Airway epithelial cell (primary cell): ENCODE measurements at places on chromosomes 7 and 10. TPM values are rescaled to one million over a fixed set of nuclear protein-coding genes. Genes with fewer than 3 reads are reported as not detected.

The GJD4 gene
- not detected in 2 replicates for total RNA-seq

The ASZ1 gene
- total RNA-seq: not detected in 2 replicates

The ADAM12 gene
- 0.09 and 0.14 TPM in 2 replicates for total RNA-seq

The COL17A1 gene
- 507 and 607 TPM in 2 replicates for total RNA-seq

The GATA3 gene
- 0.09 and 0.35 TPM in 2 replicates for total RNA-seq

The TMEM213 gene
- not detected in 2 replicates for total RNA-seq

The HOXA10 gene
- total RNA-seq: not detected in 2 replicates

The GNGT1 gene
- total RNA-seq: not detected in 2 replicates

The NEBL gene
- 13.4 and 17.1 TPM in 2 replicates for total RNA-seq

The HOXA3 gene
- total RNA-seq: not detected in 2 replicates

The UBE3C gene
- total RNA-seq: 62.5 and 70.2 TPM in 2 replicates

The CYREN gene
- total RNA-seq: 38.6 and 39.8 TPM in 2 replicates

The DDC gene
- total RNA-seq: not detected in 2 replicates

The ZSCAN25 gene
- total RNA-seq: 8.4 and 10.9 TPM in 2 replicates

The PSMA2 gene
- 117 and 121 TPM in 2 replicates for total RNA-seq

The ANKRD1 gene
- 3.3 TPM in 2 replicates for total RNA-seq

The MIOS gene
- 26.2 and 31.8 TPM in 2 replicates for total RNA-seq

The MSMB gene
- total RNA-seq: 0.84 and 2.0 TPM in 2 replicates

The CALHM1 gene
- not detected in 2 replicates for total RNA-seq

The SRI gene
- total RNA-seq: 71.8 and 103 TPM in 2 replicates

The TSC22D4 gene
- 32.3 and 45.8 TPM in 2 replicates for total RNA-seq

The NPSR1 gene
- not detected in 2 replicates for total RNA-seq

The ADAM22 gene
- 0.05 and 0.07 TPM in 2 replicates for total RNA-seq

The ANKRD22 gene
- total RNA-seq: 11.2 and 15.9 TPM in 2 replicates

The HMX3 gene
- not detected in 2 replicates for total RNA-seq

The SLC12A9 gene
- total RNA-seq: 12.2 and 20.5 TPM in 2 replicates

The CCDC6 gene
- 21.6 and 31.0 TPM in 2 replicates for total RNA-seq

The IRF5 gene
- total RNA-seq: 16.3 and 19.5 TPM in 2 replicates

The WEE2 gene
- total RNA-seq: not detected in 2 replicates

The BHLHA15 gene
- 0.78 and 1.3 TPM in 2 replicates for total RNA-seq

The NPY4R2 gene
- 0.07 TPM in 1 of 2 replicates, not detected in the other for total RNA-seq

The OR2A7 gene
- 2.5 and 2.7 TPM in 2 replicates for total RNA-seq

The NXPH1 gene
- not detected in 2 replicates for total RNA-seq

The CCDC172 gene
- not detected in 2 replicates for total RNA-seq

The LIPJ gene
- total RNA-seq: not detected in 2 replicates

The A1CF gene
- not detected in 2 replicates for total RNA-seq

The SFMBT2 gene
- 0.05 and 0.14 TPM in 2 replicates for total RNA-seq

The CCL26 gene
- total RNA-seq: not detected in 2 replicates

The C10orf62 gene
- total RNA-seq: not detected in 2 replicates

The POP7 gene
- 39.9 and 54.2 TPM in 2 replicates for total RNA-seq

The PLAC9 gene
- 0.78 TPM in 1 of 2 replicates, not detected in the other for total RNA-seq

The ERV3-1 gene
- 7.4 and 10.4 TPM in 2 replicates for total RNA-seq

The PKD2L1 gene
- total RNA-seq: not detected in 2 replicates

The TAS2R4 gene
- 0.42 and 0.49 TPM in 2 replicates for total RNA-seq

The UCN3 gene
- not detected in 2 replicates for total RNA-seq

The MALRD1 gene
- total RNA-seq: not detected in 2 replicates

The TAS2R3 gene
- total RNA-seq: 0.35 and 0.70 TPM in 2 replicates

The FAM171A1 gene
- 8.3 and 11.4 TPM in 2 replicates for total RNA-seq

The CPN1 gene
- not detected in 2 replicates for total RNA-seq

The ELOVL3 gene
- total RNA-seq: 0.56 TPM in 1 of 2 replicates, not detected in the other
